Mucosa of descending colon (tissue), 3 donors: ENCODE measurements at places on chromosomes 2 and 18.

DNA sequence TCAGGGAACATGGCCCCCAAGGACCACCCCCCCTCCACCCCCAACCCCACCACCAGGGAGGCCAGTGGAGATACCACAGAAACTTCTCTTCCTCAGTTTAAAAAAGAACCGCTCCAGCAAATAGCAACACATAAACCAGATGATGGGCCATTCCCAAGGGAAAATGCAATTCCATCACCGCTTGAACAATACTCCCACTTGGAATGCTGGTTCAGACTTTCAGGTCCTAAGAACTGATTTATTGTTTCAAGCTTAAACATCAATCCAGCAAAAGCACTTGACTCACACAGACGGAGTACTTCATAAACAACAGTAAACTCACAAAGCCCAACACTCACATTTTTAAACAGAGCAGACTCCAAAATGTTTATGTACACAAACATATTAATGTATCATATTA, 6.9 kb downstream of the HDAC4 start:
- no peak for DNase-seq

- DNase-seq: no peak
Measured at GRCh38 chr2:63696496-63696895, 107.7 kb downstream of the MDH1 start.

- no peak for DNase-seq
Measured at GRCh38 chr18:886076-886475, 18.6 kb upstream of the ADCYAP1 start.

- DNase-seq: no peak
Measured at GRCh38 chr2:234846599-234847363, 105.0 kb upstream of the SH3BP4 start.

DNA sequence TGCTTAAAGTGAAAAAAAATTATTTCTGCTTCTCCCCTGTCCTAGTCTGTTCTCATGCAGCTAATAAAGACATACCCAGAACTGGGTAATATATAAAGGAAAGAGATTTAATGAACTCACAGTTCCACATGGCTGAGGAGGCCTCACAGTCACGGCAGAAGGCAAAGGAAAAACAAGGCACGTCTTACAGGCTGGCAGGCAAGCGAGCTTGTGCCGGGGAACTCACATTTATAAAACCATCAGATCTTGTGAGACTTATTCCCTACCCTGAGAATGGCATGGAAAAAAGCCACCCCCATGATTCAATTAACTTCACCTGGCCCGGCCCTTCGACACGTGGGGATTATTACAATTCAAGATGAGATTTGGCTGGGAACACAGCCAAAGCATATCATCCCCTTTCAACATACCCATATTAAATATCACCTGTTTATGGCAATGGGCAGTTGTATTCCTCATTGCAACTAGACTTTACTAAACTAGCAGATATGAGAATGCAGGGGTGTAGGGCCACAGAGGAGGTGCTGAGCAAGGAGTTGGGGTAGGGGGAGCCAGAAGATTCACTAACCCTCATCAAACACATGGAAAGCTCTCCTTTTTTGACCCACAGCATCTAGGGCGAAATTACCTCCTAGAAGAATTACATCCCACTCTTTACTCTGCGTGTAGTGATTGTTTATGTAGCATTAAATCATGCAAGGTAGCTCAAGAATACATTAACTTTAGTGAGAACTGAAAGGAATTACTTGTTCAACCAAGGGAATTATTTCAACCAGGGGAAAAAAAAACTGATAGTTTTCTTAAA, 183.3 kb upstream of the DOK6 start:
- DNase-seq: no peak

- no peak for DNase-seq
Measured at GRCh38 chr2:176133389-176133788, 3.9 kb downstream of the HOXD8 start.

- no peak for DNase-seq
Measured at GRCh38 chr2:232028631-232029030, 67.1 kb downstream of the DIS3L2 start.

DNA sequence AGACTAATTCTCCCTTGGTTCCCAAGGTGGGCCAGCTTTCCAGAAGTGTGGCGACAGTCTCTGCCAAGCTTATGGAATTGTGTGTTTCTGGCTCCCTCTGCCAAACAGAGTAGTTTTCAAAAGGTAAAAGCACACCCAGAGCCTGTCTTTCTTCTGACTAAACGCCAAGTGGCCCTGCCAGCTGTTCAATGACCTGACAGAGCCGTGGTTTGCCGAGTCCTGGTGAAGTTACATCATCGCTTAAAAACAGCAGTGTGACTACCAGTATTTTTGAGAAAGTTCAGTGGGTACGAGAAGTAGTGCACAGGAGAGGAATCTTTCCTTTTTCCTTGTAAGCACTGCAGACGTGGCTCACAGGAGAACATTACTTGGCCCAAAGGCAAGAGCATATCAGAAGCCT, 1.9 kb downstream of the PER2 start:
- peak; percentile 69 for DNase-seq

GRCh38 chr2:229313591-229313990, 42.5 kb upstream of the PID1 start:
- no peak for DNase-seq

GRCh38 chr2:151299920-151300539, 10.6 kb upstream of the NMI start:
- DNase-seq: no peak

GRCh38 chr18:24176727-24177416, 38.0 kb downstream of the CABYR start:
- DNase-seq: peak; percentile 86

DNA sequence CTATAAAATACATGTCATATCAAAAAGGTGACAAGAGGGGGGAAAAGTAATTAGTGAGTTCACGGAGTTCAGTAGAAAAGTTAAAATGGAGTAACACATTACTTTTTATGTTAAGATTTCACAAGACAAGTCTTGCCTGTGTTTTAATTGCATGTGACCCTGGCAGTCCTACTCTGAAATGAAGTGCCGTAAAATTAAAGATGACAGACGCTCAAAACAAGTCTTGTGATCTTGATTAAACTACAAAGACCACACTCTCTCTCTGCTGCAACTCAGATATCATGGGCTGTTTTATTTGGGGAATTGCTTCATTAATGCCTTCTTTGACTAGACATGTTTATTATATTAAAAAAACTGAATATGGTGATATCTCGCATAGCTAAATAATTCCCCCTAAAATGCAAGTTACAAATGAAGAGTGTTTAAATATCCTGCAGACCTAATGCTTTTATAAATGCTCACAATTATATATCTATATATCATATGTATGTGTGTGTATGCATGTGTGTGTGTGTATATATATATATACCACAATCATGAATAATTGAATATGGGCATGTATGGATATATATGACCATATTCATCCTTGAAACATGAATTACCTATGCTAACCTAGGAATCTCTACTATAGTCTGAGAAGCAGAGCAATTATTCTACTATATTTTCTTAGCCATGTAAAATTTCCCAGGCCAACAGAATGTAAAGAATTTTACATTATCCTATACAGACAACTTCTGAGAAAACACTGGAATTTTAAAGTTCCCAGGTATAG, 647.5 kb downstream of the ARHGAP15 start:
- no peak for DNase-seq

DNA sequence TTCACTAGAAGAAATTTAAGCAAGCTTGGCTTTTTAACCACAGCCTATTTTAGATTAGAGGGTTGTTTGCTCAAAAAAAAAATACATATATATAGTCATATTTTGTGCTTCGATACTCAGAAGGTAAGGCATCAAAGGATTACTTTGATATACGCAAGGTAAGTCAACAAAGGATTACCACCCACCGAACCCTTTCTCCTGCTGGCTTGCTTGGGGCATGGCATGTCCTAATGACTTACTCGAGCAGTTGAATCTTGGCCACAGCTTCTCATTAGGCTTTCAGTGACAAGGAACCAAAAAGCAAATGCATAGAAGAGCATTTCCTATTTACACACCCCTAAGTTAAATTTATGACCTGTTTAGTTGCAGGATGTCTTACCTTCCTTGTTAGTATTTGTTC, 295.7 kb downstream of the AGAP1 start:
- DNase-seq: no peak

GRCh38 chr18:49767111-49768050, 46.0 kb downstream of the ACAA2 start:
- no peak for DNase-seq

DNA sequence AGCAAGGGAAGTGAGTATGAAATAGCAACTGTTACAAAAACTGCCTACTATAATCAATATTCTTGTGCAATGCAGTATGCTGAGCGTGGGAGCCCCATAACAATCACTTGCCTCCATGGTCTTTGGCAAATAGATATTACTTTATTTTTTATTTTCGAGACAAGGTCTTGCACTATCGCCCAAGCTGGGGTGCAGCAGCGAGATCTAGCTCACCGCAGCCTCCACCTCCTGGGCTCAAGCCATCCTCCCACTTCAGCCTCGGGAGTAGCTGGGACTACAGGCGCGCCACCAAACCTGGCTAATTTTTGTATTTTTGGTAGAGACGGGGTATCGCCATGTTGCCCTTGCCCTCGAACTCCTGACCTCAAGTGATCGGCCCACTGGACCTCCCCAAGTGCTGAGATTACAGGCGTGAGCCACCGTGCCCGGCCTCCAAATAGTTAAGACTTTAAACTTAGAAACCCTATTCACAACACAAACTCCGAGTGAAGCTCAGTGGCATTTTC, 1.2 kb upstream of the CCNT2 start:
- peak; percentile 57 for DNase-seq

GRCh38 chr2:156399950-156400705, 36.1 kb upstream of the GPD2 start:
- DNase-seq: peak; percentile 85

DNA sequence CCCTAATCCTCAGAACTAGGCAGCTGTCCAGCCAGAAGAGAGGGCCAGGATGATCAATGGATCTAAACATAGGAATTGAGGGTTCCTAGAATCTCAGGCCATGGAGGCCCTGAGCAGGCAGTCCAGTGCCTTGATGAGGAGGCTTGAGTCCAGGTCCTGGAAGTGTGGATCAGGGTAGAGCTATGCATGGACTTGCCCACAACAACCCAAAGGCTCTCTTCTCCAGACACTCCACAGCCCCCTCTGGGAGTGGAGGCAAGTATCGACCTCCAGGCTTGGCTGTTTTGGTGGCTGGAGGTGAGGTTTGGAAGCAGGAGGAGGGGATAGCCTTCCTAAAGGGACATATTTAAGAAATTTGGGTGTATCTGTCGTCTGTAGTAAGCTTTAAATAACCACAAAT, 45.7 kb downstream of the NAPG start:
- DNase-seq: no peak

DNA sequence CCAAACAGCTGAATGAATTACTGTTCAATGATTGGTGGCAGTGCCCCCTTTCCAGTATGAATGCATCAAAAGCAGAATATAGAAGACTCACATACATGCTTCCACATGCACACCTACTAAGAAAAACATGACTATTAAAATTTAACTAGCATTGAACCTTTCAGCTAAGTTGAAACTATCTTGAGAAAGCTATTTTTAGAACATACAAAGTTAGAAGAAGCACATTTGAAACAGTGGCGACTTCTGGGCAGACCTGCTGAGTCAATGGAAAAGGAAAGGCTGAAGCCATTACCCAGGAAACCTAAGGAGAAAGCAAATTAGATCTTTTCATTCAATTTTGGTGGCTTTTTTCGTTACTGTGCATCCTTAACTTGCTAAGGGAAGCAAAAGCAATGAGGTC, 55.9 kb downstream of the PLA2R1 start:
- DNase-seq: no peak

GRCh38 chr18:50218432-50219197, 23.7 kb upstream of the MYO5B start:
- no peak for DNase-seq

- no peak for DNase-seq
Measured at GRCh38 chr2:165120740-165121467, 82.9 kb downstream of the SCN3A start.

GRCh38 chr18:56148373-56148772, 490.0 kb downstream of the TXNL1 start:
- no peak for DNase-seq

DNA sequence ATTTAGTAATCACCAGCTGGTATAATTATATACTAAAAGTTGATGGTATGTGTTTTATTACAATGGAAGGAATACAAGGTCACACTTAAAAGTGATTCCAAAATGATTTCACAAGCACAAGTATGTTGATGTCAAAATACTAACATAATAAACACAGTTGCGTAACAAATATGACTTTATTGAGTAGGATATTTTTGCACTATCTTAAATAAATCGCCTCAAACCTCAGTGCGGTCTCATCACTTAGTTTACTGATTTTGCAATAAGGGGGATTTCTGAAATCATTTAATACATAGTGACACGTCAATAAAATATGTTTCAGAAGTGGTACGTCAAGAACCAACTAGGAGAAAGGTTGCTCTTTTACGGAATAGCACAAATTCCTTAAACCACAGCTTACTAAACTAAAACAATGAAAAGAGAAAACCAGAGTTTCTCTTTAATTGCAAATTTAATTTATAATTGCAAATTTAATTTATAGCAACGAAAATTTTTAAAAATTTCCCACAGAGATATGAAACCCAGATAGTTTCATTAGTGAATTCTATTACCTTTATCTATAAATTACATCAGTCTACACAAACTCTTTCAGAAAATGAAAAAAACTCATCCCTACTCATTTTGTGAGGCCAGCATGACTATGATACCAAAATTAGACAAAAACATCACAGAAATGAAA, 304.0 kb upstream of the REG3G start:
- DNase-seq: no peak

GRCh38 chr2:2502201-2502549, 171.1 kb upstream of the MYT1L start:
- no peak for DNase-seq

GRCh38 chr2:215848698-215849097, 164.7 kb downstream of the MREG start:
- no peak for DNase-seq

DNA sequence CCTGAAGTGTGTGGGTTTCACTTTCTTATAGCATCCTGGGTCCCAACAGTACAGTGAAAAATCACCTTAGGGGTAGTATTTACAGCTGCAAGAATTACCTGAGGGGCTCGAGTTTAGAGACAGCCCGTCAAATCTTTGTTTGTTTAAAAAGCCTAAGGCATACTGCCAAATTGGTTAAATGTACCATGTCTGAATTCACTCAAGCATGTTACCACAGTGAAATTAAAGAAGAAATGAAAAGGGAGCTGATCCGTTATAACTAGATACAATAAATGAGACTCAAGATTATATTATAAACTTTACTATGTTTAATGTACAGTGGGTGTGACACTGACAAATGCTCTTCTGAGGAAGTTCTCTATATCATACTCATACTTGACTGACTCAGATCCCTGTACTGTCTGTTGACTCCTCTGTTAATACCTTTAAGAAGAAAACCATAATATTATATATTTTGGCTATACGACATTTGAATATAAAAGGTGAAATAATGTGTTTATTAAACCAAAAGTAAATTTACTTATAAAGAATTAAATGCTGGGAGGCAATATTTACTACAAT, 107.3 kb downstream of the TMEFF2 start:
- no peak for DNase-seq
